ENCODE measurements at places on chromosomes 13 and 19.
A peak's percentile ranks its signal among the peaks of the same experiment; 100 is the strongest.

DNA sequence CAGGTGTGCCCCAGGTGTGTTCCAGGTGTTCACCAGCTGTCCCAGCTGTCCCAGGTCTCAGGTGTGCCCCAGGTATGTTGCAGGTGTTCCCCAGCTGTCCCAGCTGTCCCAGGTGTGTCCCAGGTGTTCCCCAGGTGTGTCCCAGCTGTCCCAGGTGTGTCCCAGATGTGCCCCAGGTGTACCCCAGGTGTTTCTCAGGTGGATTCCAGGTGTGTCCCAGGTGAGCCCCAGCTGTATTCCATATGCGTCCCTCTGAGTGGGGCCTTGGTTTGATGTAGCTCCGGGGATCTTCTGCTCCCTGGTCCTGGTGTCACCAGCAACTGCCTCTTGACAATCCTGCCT, 719 bp upstream of the GRK1 start:
- no peak for DNase-seq

GRCh38 chr19:18668252-18668631, 15.2 kb upstream of the CRTC1 start:
- DNase-seq = no peak

GRCh38 chr19:3098141-3098514, 4.0 kb downstream of the GNA11 start:
- no peak for DNase-seq

- no peak for DNase-seq
Observed at GRCh38 chr13:33908116-33908515, 90.2 kb downstream of the RFC3 start.

DNA sequence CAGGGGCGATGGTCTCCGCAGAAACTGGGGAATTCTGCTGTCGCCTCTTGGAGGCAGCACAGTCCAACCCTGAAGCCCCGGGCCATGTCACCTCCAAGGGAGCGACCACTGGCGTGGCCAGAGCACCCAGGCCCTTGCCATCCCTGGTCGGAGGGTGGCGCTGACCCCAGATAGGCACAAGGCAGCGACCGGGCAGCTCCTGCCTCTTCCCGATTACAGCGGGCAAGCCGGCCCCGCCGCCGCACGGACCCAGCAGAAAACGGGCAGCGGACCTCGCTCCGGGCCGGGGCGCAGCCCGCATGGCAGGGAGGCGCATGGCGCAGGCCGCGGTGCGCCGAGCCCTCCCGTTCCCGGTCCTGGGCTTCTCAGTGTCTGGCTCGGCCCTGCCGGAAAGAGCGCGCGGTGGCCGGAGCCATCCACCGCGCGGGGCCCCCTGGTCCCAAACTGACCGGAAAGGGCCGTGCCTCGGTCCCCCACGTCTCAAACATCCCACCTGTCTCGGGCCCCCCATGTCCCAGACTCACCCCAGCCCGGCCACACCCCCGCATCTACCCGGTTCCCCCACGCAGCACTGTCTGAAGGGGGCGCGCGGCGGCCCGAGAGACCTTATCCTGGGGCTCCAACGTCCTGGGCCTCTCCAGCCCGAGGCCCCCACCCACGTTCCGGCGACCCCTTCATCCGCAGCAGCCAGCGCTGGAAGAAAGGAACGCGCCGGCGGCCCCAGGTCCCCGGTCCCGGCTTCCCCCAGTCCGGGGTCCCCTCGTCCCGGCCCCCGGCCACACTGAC, 727 bp downstream of the CERS1 start:
- peak; percentile 46 for DNase-seq

- no peak for DNase-seq
Observed at GRCh38 chr19:46173886-46174480, 25.9 kb downstream of the IGFL2 start.

- no peak for DNase-seq
Observed at GRCh38 chr19:29860492-29860891, 48.7 kb downstream of the CCNE1 start.

- peak; percentile 74 for DNase-seq
Observed at GRCh38 chr13:109145631-109146030, 516.2 kb downstream of the MYO16 start.

- DNase-seq = peak; percentile 58
Observed at GRCh38 chr19:1262623-1263123, 6.5 kb upstream of the CIRBP start.

GRCh38 chr13:53152057-53152421, 123.4 kb downstream of the OLFM4 start:
- no peak for DNase-seq

DNA sequence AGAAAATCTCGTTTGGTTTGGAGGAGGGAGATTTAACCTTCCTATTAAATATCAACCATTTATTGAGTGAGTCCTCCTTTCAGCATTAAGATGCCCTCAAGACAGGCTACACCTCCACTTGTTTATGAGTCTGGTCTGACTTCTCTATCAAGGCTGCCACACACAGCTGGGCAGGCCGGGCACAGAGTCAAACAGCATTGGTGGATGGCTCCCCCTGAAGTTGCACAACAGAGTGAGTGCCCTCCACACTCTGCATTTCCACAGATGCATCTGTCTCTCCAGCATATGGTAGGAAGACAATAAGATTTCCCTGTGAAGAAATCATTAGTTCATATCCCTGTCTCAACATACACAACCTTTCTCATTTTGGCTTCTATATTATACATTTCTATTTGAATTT, 31.4 kb downstream of the PHF11 start:
- no peak for DNase-seq

GRCh38 chr13:23631311-23632047, 61.3 kb downstream of the TNFRSF19 start:
- DNase-seq = no peak

DNA sequence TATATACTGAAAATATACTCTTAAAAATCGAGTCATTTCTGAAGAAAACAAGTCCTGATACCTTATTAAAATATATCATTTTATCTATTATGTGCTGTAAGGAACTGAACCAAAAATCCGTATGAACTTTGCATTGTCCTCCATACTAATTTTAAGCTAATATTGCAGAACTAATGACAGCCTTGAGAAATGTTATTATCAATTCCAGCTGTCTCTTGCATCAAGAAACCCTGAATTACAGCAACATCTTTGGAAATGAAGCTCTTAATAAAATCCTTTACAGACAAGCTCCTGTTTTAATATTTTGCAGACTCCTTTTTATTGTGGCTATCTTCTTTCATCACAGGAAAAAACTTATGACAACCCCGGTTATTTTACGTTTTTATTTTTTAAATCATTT, 1335.3 kb downstream of the EFNB2 start:
- no peak for DNase-seq

DNA sequence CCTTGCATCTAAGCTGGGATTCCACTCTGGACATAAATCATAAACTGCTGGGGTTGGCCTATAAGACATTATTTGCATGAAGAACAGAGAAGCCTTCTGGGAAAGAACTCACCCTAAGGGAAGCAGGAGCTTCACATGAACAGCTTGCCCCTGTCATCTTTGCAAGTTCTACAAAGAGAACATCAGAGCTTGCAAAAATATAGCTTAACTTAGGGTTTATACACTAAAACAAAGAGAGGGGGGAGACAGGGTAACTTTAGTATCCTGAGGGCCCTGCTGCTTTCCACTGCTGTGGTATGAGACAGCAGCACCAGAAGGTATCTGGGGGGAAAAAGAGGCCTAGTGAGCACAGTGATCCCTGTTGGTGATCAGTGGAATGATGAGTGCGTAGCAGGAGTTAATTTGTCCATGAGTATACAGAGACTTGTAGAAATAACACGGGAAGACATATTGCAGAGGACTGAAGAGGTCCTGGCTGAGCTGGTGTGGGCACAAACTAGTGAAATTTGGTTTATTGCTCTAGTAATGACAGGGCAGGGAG, 116.1 kb upstream of the TSC22D1 start:
- DNase-seq = no peak

DNA sequence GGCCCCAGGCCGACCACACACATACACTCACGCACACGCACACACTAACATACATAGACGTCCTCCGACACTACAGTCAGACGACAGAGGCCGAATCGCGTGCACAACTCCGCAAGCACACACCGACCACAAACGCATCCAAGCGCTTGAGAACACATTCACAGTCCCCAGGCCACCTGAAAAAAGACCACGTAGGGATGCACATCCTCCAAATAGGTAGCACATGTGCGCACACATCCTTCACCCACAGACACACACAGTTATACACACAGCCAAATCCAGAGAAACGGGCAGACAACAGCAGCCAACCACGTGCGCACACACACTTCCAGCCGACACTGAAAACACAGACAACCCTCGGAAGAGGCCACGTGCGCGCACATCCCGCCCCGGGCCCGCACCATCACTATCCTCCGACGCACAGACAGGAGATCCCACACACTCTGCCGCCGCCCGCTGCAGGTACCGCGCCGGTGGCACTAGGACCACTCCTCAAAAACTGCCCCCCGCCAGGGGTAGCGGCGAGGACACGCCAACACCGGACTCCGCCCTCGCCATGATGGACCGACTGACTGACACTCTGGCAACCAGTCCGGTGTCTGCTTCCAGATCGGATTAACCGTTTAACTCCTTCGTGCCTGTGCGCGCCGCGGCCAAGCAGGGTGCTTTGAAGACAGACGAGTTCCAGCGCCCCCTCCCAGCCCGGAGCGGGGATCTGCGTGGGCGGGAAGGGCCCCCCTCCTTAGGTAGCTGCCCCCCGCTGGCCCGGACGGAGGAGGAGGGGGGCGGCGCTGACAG, 493 bp upstream of the PDE4A start:
- DNase-seq = peak; percentile 70

DNA sequence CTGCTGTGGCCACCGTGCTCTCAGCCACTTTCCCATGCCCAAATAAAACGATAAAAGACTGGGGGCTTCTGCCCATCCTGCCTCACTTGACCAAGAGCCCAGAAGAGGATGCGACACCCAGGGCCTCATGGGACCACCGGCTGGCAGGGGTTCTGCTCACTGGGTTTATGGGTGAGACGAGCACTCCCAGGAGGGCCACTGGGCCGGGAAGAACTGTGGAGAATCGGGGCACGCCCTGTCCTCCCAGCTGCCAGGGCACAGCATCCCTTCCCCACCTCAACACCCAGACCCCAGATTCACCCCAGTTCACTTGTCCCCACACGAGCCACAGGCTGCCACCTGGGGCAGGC, 4.7 kb upstream of the F10 start:
- DNase-seq = no peak

GRCh38 chr13:39245688-39246087, 207.4 kb downstream of the NHLRC3 start:
- no peak for DNase-seq

GRCh38 chr13:76969488-76970365, 21.4 kb downstream of the ACOD1 start:
- DNase-seq = no peak

DNA sequence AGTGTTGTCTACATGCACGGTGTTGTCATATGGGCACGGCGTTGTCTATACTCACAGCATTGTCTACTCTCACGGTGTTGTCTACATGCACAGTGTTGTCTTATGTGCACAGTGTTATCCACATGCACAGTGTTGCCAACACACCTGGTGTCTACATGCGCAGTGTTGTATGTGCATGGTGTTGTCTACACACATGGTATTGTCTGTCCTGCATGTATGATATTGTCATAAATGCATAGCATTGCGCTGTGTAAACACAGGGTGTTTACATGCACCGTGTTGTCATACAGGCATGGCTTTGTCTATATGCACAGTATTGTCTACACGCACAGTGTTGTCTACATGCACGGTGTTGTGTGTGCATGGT, 6.8 kb downstream of the ADPRHL1 start:
- DNase-seq = no peak

DNA sequence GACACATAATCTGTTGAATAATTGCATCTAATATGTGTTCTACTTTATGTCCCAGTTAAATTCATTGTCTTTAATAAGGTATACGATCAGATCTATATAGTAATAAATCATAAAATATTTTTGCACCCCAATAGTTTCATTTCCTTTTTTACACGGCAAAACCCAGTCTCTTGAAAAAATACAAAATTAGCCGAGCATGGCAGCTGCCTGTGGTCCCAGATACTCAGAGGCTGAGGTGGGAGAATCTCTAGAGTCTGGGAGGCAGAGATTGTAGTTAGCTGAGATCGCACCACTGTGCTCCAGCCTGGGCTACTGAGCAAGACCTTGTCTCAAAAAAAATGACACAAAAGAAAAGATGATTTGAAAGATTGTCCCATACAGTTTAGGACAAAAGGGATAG, 52.3 kb upstream of the PARP4 start:
- DNase-seq = no peak

DNA sequence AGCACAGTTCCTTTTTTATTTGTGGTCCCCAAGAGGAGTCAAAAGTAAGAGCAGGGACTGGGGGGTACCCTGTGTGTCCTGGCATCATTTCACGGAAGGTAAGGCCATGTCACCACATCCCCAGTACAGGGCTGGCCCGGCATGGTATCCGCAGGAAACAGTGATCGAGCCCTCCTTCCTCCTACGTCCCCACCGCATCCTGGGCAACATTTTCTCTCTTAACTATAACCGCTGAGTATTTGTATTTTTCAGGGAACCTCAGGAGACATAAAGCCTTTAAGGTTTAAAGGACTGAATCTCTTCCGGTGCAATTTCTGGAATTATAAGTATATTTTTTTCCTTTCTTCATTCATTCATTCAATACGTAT, 13.6 kb upstream of the LATS2 start:
- no peak for DNase-seq

DNA sequence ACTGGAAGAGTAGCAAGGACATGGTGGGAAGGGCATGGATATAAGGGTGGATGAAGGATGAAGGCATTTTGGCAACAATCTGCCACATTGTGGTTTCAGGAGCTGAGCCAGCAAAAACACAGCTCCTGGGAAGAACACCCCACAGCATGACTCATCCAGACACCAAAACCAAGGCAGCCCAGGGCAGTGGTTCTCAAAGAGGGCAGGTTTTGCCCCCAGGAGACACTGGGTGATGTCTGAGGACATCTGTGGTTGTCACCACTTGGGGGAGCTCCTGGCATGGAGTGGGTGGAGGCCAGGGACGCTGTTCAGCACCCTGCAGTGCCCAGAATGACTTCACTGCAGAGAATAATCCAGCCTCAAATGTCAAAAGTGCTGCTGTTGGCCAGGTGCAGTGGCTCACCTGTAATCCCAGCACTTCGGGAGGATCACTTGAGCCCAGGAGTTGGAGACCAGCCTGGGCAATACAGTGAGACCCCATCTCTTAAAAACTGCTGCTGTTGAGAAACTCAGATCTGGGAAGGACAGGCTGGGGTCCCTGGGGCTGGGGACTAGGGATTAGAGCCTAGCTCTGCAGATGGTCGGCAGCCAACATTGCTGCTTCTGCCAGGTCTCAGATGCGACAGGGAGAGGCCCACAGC, 16.1 kb downstream of the ZFR2 start:
- DNase-seq = peak; percentile 92

GRCh38 chr13:89684896-89685295, 1662.6 kb upstream of the MIR17HG start:
- DNase-seq = peak; percentile 63

Measured in fibroblast of skin of back (primary cell).